ENCODE measurements at places on chromosomes 1 and 21. TPM values are rescaled to one million over a fixed set of nuclear protein-coding genes. Genes with fewer than 3 reads are reported as not detected.

Gene RUNX1
- total RNA-seq, result 58.0 TPM

Gene CMPK1
- total RNA-seq, result 92.1 TPM

Gene ALX3
- not detected for total RNA-seq

Gene ZNF648
- total RNA-seq, result not detected

Gene CLCA2
- not detected for total RNA-seq

Gene HLX
- 8.2 TPM for total RNA-seq

Gene S100A9
- 271 TPM for total RNA-seq

DNA sequence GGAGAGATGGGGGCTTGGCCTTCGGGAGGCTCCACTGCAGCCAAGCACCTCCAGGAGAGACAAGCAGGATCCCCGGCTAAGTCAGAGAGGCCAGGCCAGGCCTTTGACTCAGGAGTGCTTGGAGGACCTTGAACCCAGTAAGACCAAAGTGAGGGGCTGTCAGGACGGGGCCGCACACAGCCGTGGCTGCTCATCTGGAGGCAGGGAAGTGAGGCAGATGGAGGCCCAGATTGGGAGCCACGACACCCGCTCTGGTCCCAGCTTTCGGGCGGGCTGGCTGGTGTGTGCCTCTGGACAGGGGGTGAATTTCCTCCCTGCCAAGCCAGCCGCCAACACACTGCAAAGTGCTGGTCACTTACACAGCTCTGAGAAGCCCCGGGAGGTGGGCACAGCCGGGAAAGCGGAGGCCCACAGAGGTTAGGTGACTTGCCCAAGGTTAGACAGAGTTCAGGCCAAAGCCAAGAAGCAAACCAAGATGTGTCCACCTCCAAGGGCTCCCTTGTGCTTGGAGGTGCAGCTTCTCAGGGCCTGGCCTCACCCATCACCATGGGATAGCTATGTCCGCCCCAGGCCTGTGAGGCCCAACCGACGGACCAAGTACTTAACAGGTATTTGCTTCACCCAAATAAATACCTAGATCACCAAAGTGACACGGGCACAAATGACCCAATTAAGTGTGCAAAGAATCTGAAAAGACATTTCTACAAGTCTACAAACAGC lies 58.3 kb downstream of the CHD5 start:
- H3K27ac ChIP-seq, result no peak overlapping the region
- no peak overlapping the region for H3K4me3 ChIP-seq
- no peaks in the 10 kb centered on the region for H3K4me1 ChIP-seq
- no peaks in the 10 kb centered on the region for H3K27me3 ChIP-seq
- no peaks in the 10 kb centered on the region for H3K36me3 ChIP-seq

DNA sequence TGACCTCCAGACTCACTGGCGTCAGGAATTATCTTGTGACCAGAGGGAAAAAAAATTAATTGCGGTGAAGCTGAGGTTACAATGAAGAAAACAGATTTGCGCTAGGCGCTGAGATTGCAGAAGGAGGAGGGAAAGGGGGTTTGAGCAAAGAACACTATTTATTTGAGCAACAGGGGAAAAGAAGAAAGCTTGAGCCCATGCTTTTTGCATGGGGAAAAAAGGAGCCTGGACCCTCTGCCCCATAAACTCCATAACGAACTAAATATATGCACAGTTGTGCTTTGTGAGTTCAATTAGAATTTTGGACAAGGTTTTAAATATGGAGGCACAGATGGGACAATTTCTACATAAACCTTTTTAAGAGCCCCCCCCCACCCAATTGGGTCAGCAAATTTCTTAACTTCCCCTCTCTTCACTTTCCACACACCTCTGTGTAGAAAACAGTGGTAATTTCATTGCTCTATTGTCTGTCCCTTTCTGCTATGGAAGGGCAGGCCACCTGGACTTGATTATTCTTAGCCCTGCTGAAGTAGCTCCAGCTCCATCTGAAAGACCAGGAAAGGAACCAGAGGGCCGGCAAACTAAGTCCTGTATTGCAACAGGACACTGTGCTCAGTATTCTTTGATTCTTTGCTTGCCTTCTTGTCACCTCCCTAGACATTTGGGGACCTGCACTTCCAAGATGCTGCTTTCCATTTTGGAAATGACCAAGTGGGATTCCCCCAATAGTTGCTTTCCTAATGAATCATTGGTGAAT lies 862 bp upstream of the ID3 start:
- no peaks in the 10 kb centered on the region for H3K27me3 ChIP-seq
- H3K36me3 ChIP-seq, result peaks cover 8% of the 10 kb centered on the region
- DNase-seq, result no peak

GRCh38 chr1:167440776-167441175 lies 77.6 kb downstream of the CD247 start:
- H3K4me3 ChIP-seq, result no peak overlapping the region
- no peak overlapping the region for H3K27ac ChIP-seq

GRCh38 chr1:215665215-215665614 lies 98.1 kb downstream of the KCTD3 start:
- H3K4me3 ChIP-seq, result no peak overlapping the region
- H3K36me3 ChIP-seq, result no peaks in the 10 kb centered on the region
- DNase-seq, result no peak

DNA sequence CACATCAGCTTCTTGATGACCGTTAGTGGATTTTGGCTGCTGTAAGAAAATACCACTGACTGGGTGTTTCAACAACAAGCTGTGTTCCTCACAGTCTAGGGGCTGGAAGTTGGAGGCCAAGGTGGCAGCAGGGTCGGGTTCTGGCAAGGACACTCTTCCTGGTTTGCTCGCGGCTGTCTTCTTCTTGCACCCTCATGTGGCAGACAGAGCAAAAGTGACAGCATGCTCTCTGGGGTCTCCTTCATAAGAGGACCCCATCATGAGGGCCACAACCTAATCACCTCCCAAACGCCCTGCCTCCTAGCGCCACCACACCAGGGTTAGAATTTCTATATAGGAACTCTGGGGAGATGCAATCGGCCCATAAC lies 18.6 kb upstream of the TSPEAR start:
- H3K36me3 ChIP-seq, result no peaks in the 10 kb centered on the region
- H3K27ac ChIP-seq, result no peak overlapping the region
- H3K4me3 ChIP-seq, result no peak overlapping the region
- H3K27me3 ChIP-seq, result no peaks in the 10 kb centered on the region
- DNase-seq, result no peak

GRCh38 chr1:2271211-2271721 lies 43.1 kb downstream of the SKI start:
- H3K27ac ChIP-seq, result no peak overlapping the region
- peak; percentile 33 for DNase-seq
- H3K27me3 ChIP-seq, result no peaks in the 10 kb centered on the region
- no peak overlapping the region for H3K4me3 ChIP-seq
- H3K36me3 ChIP-seq, result no peaks in the 10 kb centered on the region

- H3K27me3 ChIP-seq, result no peaks in the 10 kb centered on the region
- no peak within 1 kb of the TSS for H3K4me3 ChIP-seq
- H3K27ac ChIP-seq, result no peak within 1 kb of the TSS
- H3K4me1 ChIP-seq, result no peaks in the 10 kb centered on the region
These were observed at the start of gene PGLYRP3 for GRCh38 chr1:153312570-153313186. Gene PGLYRP3, minus strand, starts transcription at chr1:153312952. Its CDS starts 2,287 bp downstream, at chr1:153310665.

- no peak overlapping the region for H3K4me3 ChIP-seq
- H3K4me1 ChIP-seq, result peaks cover 3% of the 10 kb centered on the region
- H3K27ac ChIP-seq, result no peak overlapping the region
- no peaks in the 10 kb centered on the region for H3K36me3 ChIP-seq
- no peaks in the 10 kb centered on the region for H3K27me3 ChIP-seq
- peak; percentile 82 for DNase-seq
These were observed 12.8 kb upstream of the TMEM200B start for GRCh38 chr1:29136391-29136915.

DNA sequence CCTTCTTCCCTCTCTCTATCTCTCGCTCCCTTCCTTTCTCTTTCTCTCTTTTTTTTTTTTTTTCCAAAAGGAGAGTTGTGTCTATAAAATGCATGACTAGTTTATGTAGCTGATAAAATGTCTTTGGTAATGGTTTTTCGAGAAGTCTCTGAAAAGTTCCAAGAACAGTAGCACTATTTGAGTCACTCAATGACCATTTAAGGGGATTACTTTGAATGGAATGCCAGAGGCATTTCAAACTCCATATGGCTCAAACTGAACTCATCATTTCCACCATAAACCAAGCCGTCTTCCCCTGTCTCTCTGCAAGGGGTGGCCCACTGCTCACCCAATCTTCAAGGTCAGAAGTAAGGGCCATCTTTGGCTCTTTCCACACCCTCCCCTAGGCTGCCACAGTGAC lies 93.3 kb downstream of the FAM78B start:
- no peak overlapping the region for H3K4me3 ChIP-seq
- DNase-seq, result no peak
- H3K4me1 ChIP-seq, result no peaks in the 10 kb centered on the region
- H3K27ac ChIP-seq, result no peak overlapping the region
- no peaks in the 10 kb centered on the region for H3K27me3 ChIP-seq

GRCh38 chr1:212700892-212701819 lies 1.5 kb upstream of the BATF3 start:
- H3K36me3 ChIP-seq, result no peaks in the 10 kb centered on the region
- H3K27ac ChIP-seq, result peak overlapping the region; percentile 67
- peak; percentile 59 for DNase-seq

GRCh38 chr1:94734963-94735901 lies 84.9 kb upstream of the SLC44A3 start:
- no peaks in the 10 kb centered on the region for H3K27me3 ChIP-seq
- H3K4me1 ChIP-seq, result no peaks in the 10 kb centered on the region
- peak; percentile 70 for DNase-seq
- peak overlapping the region; percentile 63 for H3K27ac ChIP-seq
- no peak overlapping the region for H3K4me3 ChIP-seq
- no peaks in the 10 kb centered on the region for H3K36me3 ChIP-seq

All from kidney (tissue), 22 donors.